T-helper 17 cell (primary cell): ENCODE measurements at places on chromosomes 2 and 18. TPM values are rescaled to one million over a fixed set of nuclear protein-coding genes. Genes with fewer than 3 reads are reported as not detected.

Gene MGAT4A
- 187 TPM for total RNA-seq

Gene GKN2
- total RNA-seq = not detected

Gene TDRD15
- total RNA-seq = not detected

- H3K4me3 ChIP-seq = peak overlapping the region; percentile 36
- H3K27me3 ChIP-seq = no peaks in the 10 kb centered on the region
- peak overlapping the region; percentile 94 for H3K27ac ChIP-seq
Measured at GRCh38 chr2:54588244-54588899, 132.2 kb downstream of the SPTBN1 start.

- no peak for DNase-seq
- H3K4me1 ChIP-seq = peaks cover 14% of the 10 kb centered on the region
- H3K36me3 ChIP-seq = no peaks in the 10 kb centered on the region
- H3K27me3 ChIP-seq = no peaks in the 10 kb centered on the region
- no peak overlapping the region for H3K4me3 ChIP-seq
Measured at GRCh38 chr18:62771494-62772270, 56.3 kb downstream of the PHLPP1 start.
